NCI-H524 treated with DMSO at 0.1 percent for 48 hours (cell line): ENCODE measurements at places on chromosomes 6 and 20.

DNA sequence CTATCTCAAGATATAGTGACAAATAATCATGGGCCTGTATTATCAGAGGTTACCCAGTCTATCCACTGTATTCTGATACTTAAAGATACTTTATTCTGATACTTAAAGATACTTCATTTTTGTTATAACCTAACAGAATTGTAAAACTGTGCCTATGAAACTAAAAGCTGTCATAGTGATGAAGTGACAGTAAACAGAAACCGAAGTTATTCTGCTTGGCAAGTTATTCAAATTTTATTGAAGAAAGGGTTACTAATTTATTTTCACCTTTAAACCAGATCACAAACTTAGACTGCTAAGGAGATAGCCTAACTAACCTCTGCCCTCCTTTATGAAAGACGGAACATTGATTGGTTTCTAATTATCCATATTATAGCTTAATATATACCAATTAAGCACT, 604.6 kb upstream of the IMPG1 start:
- no peak for DNase-seq

DNA sequence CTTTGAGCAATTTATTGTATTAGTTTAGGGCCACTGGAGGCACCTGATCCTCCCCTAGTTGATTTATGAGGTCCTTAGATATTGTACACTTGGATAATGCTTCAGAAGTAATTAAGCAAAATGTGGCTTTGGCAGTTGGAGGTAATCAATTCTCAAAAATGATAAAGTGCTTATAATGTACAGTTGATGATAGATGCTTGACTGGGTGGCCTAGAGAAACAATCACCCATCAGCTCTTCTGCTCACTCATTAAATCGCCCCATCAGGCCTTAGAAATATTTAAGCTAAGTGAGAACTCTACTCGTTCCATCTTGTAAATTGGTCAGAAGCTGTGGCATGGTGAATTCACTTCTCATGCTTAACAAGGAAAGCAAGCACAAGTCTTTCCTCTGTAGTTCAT, 349.9 kb downstream of the SAMD5 start:
- no peak for DNase-seq

DNA sequence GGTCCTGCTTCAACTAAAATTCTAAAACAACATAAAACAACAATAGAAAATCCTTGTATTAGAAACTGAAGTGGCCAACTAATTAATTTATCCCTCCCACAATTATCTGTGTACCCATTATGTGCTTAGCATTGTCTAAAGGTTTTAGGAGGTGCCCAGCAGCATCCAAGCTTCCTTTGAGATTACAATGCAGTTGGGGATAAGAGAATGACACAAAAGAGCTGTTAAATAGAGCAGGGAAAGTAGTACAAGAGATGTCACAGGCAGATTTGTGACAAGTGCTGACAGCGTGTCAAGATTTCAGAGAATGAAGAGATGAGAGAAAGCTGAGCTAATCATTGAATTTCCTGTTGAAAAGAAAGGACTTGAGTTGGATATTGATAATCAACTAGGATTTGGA, 204.8 kb downstream of the OTOR start:
- no peak for DNase-seq

- DNase-seq: no peak
These were observed 41.0 kb upstream of the RPS6KA2 start for GRCh38 chr6:166667796-166668610.

DNA sequence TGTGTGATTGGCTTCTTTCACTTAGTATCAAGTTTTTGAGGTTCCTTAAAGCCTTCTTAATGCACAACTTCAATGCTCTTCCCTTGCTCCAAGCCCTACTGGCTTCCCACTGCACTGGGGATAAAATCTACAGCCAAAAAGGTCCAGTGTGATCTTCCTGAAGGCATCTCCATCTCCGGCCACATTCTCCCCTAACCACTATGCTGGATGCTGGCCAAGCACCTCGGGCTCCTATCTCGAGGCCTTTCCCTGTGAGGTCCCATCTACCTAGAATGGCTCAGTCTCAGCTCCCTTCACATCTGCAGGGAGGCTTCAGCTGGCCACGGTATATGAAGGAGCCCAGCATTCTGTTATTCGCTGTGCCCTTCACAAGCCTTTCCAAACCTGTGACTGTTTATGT, 48.1 kb downstream of the CNKSR3 start:
- DNase-seq: no peak
